RWPE1 (cell line): ENCODE measurements at places on chromosomes 3 and 15.
A peak's percentile ranks its signal among the peaks of the same experiment; 100 is the strongest.

GRCh38 chr3:170611751-170612150, 25.9 kb upstream of the SLC7A14 start:
- no peak for DNase-seq

DNA sequence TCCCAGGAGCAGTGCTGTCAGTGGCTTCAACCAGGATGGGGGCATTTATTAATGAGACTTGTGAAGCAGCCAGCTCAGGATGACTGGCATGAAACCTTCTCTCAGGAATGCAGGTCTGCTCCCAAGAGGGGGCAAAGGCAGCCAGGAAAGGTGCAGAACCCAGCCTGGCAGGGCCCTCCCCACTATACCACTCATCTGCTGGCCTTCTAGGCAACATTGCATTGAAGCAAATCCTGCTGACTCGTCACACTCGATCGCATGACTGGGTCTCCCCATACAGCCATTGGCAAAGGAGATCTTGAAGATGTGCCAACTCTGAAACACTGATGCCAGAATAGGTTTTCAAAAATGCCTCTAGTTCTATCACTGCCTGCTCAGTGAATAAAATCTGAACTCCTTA, 65.7 kb upstream of the CMTM7 start:
- peak; percentile 6 for DNase-seq

- DNase-seq = peak; percentile 41
Observed at GRCh38 chr15:89244574-89244903, 760 bp downstream of the FANCI start.

DNA sequence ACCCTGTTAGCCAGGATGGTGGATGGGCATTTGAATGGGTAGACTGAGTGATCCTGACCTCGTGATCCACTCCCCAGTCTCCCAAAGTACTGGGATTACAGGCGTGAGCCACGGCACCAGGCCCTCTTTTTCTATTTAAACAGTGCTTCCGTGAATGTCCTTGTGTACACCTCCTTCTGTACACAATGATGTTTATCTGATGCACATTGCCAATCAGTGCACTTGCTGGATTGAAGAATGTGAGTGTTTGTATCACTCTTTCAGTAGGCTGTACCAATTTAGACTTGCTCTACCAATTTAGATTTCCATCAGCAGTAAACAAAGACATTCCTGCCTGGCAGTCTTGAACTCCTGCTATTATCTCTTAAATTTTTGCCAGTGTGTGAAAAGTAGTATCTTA, 8.9 kb upstream of the ZNF619 start:
- DNase-seq = no peak

GRCh38 chr15:101042320-101042719, 123.2 kb downstream of the LRRK1 start:
- no peak for DNase-seq

- peak; percentile 57 for DNase-seq
Observed at GRCh38 chr15:82742134-82742533, 32.5 kb upstream of the AP3B2 start.

GRCh38 chr3:72904163-72904562, 16.3 kb downstream of the GXYLT2 start:
- DNase-seq = no peak

DNA sequence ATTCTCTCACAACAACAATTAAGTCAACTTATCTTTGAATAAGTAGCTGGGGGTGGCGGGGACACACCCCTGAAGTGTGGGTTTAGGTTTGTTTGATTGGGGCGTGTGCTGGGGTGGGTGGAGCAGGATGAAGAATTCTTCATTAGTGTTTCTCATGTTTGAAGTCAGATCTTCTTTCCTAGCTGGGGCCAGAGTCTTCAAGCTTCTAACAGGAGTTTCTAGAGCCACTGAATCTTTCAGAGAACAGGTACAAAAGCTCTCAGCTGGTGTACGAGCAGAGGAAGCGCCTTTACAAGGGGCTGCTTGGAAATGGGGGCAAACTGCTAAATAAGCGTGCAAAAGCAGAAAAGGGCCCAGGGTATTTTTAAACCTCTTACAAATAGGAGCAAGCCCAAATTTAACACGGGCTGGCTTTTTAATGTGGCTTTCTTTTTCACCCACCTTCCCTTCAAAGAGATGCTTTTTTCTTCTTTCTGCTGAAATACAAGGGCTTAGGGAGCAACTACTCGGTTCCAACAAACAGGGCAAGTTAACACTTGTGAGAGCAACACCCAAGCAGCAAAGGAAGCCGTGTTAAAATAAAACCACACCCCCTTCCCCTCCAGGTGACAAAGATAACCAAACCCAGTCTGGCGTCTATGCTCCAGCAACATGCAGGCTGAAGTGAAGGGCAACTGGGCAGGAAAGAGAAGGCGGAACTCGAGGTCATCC, 86.9 kb upstream of the RASGRP1 start:
- peak; percentile 13 for DNase-seq

DNA sequence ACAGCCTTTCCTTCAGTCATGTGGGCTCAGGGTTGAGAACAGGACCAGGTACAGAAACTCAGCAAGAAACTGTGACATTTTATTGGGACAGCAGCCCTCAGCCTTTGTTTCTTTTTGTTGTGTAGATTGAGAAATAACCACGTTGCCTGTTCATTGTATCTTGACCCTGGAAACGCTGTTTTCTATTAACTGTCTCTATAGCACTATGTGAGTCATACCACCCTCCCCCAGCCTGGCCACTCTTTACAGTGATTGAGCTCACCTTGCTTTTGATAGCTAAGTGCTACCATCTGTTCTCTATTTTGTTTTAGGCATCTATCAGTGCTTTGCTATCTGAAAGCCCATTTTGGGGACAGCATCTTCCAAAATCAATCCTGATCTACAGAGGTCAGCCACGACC, 127.9 kb downstream of the CD47 start:
- DNase-seq = peak; percentile 78

DNA sequence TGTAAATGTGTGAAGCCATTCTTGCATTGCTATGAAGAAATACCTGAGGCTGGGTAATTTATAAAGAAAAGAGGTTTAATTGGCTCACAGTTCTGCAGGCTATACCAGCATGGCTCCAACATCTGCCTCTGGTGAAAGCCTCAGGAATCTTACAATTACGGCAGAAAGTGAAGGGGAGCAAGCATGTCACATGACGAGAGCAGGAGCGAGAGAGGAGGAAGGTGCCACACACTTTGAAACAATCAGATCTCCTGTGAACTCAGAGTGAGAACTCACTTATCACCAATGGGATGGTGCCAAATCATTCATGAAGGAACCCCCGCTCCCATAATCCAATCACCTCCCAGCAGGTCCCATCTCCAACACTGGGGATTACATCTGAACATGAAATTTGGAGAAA, 213.6 kb upstream of the TSC22D2 start:
- DNase-seq = no peak

DNA sequence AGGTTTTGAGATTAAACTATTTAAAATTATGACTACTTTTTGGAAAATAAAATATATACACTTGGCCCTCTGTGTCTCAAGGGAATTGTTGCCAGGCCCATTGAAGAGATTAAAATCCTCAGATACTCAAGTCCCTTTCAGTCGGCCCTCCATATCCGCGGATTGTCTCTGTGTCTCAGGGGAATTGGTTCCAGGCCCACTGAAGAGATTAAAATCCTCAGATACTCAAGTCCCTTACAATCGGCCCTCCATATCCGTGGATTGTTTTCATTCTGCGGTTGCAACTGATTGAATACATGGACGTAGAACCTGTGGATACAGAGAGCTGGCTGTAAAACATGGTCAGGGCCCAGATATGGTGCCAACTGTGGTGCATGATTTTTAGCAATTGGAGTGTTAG, 15.7 kb upstream of the LRCH3 start:
- no peak for DNase-seq

DNA sequence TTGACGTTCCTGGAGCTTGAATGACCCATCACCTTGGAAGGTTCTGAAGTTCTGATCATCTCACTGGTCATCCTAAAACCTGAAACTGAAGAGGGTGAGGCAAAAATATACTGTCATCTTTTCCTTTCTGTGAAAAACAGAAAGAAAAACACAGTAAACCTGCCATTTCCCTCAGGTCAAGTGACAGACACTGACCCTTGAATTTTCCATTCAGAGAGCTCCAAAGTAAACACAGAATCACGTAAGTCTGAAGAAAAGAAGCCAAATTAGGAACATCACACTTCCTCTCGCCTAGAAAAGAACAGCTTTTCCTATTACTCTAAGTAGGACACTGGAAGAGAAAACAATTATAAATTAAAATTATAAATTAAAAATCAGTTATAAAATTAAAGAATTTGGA, 78.7 kb upstream of the TGFBR2 start:
- no peak for DNase-seq

DNA sequence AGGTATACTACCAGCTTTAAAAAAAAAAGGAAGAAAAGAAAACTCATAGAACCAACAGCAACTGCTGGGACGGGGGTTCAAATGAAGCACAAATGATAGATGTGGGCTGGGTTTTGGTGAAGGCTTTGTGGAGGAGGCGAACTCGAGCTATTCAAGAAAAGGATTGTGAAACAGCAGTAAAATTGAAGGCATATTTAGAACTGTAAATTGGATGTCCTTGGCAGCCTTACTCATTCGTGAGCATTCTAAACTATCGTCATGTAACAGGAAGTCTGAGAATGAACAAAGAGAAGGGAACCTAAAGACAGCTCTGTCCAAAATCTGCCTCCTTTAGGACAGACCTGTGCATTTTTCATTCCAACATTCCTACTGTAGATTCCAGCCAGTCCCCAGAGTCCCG, 97.8 kb downstream of the LARS2 start:
- no peak for DNase-seq

DNA sequence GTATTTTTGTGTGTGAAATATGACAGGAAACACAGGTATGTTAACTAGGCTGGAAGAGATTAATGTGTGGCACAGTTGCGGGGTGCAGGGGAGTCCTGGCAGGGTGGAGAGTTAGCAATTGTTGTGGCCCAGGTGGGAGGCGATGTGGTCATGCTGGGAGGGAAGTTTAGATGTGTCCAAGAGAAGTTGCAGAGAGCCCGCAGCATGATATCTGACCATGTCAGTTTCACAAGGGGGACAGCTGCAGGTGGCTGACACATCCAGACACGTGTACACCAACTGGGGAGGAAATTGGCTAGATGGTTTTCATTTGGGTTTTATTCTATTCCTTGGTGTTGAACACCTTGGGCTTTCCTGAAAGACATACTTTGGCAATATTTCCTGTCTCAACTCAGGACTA, 172.8 kb upstream of the RGMA start:
- DNase-seq = no peak

- DNase-seq = no peak
Observed at GRCh38 chr15:65447145-65447544, 24.4 kb upstream of the IGDCC4 start.

DNA sequence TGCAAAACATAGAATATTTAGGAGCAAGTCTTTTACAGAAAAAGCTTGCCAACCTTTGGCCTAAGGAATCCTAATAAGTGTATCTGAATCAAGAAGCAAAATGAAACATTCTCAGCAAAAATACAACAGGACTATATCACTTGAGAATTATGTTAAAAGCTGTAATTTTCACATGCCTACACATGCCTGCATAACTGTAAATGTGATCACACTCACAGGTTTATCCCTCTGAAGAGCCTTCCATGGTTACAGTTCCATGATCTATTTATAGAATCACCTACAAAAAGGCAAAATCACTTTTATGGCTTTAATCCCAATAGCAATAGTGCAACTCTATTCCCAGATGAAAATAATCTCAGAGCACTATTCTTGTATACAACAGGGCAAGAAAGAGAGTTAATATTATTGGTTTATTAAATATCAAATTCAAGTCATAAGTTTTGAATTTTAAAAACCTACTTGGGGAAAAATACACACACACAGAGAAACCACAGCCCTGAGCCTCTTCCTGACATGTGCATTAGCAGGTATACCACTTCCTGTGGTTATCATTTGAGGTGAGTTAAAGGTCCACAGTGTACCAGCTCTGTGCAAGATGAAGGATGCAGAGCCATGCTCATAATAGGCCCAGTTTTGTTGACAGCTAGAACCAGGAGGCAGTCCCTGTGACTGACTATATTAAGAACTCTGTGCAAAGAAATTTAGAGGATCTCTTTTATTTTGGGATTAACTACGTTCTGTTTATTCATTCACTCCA, 252.5 kb upstream of the TGFBR2 start:
- no peak for DNase-seq

DNA sequence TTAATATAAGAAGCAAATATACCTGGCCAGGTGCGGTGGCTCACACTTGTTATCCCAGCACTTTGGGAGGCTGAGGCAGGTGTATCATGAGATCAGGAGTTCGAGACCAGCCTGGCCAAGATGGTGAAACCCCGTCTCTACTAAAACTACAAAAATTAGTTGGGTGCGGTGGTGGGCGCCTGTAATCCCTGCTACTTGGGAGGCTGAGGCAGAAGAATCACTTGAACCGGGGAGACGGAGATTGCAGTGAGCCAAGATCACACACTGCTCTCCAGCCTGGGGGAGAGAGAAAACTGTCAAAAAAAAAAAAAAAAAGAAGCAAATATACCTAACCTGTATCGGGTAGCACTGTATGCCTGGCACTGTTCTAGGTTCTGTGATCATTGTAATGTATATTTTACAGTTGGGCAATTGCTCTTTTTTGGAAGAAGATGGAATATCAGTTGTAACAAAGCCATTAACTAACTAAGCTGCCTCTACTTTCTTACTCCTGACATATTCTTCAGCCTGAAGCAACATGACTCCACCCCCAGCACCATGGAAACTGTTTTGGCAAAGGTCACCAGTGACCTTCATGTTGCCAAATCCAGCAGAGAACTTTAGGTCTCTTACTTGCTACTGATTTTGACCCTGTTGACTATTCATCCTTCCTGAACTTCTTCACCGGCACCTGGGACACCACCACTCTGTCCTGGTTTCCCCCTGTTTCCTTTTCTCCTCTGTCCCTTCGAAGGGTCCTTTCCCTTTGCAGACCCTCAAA, 203.8 kb downstream of the RPLP1 start:
- no peak for DNase-seq

DNA sequence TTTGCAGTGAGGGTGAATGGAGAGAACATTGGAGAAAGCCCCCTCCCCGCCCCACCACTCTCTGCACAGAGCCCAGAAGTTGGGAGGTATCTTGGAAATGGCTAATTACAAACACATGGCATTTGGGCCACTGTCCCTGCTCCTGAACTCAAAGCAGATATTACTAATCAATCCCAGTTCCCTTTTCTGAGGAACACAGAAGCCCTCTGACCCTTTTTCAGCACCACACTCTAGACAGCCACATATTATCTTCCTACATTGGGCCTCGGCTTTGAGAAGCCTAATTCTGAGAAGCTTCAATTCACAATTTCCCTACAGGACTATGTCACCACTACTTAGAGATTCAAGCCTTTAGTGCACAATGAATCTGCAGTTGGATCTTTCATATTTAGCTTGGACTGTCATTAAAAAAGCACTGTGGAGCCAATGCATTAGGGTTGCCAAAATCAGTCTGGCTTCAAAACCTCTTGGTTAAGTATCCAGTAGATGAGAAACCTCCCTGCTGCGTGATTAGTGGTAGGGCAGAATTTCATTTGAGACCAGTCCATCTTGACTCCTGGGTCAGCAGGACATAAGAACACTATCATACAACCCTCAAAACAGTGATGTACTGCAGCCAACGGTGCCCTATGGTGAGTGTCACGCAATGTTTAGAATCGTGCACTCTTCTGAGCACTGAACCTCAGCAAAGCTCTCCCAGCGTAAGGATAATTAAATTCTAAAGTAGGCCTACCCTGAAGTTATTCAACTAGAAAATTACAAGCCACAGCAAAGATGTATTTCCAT, 26.1 kb downstream of the MGLL start:
- DNase-seq = no peak

- peak; percentile 91 for DNase-seq
Observed at GRCh38 chr3:46386205-46386604, 15.5 kb downstream of the CCR5 start.
